Stimulated activated CD8-positive, alpha-beta memory T cell treated with anti-CD3 and anti-CD28 coated beads, Interleukin-2, amount 100 ng/mL, for 1 hour (primary cell): ENCODE measurements at places on chromosomes 5 and 9.

DNA sequence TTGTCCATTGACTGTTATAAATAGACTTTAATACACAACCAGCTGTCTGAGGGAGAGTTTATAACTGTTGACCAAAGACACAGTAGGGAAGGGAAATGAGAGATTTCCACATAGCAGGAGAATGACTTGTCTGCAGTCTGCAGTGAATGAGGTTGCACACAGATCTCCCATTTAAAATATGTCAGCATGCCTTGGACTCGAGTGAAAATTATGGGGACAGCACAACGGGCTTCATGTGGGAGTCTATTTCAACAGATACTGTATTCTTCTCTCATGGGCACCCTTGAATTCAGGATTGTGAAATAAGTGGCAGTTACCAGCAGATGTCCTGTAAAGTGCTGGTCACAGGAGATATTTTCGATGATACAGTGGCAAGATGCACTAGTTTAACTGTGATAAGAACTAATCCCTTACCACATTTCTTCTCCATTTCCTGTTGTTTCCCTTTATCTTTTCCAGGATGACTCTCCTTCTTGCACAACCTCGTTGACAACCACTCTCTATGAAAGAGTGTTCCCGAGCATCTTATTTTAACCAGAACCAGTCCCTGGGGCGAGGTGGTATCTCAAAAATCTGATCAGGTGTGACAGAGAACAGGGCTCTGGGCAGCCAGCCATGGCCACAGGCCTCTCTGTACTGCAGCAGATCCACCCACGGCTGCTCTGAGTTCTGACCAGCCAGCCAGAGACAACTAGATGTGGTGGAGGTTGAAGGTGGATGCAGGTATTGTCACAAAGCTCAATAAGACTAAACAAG lies 51.5 kb upstream of the MAP3K1 start:
- no peak for DNase-seq

DNA sequence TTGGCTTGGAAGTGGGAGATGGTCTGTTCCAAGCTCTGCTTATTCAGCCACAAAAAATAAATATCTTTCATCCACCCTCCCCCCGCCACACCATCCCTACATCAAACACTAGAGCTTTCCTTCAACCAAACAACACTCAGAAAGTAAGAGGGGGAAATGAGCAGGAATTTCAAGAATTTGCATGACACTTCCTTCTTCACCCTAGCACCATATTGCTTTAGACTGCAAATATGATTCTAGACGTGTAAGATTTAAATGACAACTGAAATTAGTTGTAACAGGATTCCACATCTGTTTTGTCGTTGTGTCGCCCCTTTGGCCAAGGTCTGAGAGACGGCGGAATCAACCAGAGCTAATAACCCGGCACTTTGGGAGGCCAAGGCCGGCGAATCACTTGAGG lies 88.5 kb downstream of the NDFIP1 start:
- no peak for DNase-seq

GRCh38 chr9:27108981-27109541 lies at the start of gene TEK:
TEK (plus strand) TSS chr9:27109225; CDS start chr9:27109591, 366 bp downstream.
- DNase-seq: no peak

GRCh38 chr5:107337281-107337680 lies 333.5 kb downstream of the EFNA5 start:
- DNase-seq: no peak

- DNase-seq: no peak
Measured at GRCh38 chr9:105258225-105258737, 13.8 kb downstream of the SLC44A1 start.

GRCh38 chr5:174210596-174211276 lies 165.2 kb downstream of the NSG2 start:
- DNase-seq: no peak

DNA sequence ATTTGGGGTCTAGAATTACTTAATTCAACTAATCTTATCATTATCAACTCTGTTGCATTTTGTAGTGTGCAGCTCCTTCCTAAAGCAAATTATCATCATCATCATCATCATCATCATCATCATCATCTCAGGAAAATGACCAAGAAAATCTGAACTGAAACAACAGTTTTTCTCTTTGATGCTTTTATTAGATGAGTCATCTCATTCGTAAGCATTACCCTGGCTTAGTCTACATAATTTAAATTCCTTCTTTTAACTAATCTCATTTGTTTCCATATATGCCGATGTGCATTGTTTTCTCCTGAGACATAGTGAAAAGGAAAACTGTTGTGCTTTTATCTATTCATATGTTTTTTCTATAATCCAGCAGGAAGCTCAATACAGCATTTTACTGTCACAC lies 173.0 kb upstream of the PDE4D start:
- DNase-seq: no peak

DNA sequence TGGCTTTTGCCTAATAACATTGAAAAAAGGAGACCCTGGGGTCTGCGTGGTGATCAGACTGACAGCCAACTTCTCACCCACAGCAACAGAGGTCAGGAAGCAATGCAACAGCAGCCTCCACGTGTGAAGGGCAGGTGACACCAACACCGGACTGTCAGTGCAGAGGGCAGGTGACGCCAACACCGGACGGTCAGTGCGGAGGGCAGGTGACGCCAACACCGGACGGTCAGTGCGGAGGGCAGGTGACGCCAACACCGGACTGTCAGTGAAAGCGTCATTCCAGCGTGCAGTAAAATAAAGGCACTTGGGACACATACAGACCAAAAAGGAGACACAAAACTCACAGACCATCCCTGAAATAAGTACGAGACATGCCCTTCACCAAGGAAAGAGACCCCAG lies 37.2 kb upstream of the CEP72 start:
- DNase-seq: no peak

GRCh38 chr9:38141746-38142591 lies 72.9 kb upstream of the SHB start:
- no peak for DNase-seq

DNA sequence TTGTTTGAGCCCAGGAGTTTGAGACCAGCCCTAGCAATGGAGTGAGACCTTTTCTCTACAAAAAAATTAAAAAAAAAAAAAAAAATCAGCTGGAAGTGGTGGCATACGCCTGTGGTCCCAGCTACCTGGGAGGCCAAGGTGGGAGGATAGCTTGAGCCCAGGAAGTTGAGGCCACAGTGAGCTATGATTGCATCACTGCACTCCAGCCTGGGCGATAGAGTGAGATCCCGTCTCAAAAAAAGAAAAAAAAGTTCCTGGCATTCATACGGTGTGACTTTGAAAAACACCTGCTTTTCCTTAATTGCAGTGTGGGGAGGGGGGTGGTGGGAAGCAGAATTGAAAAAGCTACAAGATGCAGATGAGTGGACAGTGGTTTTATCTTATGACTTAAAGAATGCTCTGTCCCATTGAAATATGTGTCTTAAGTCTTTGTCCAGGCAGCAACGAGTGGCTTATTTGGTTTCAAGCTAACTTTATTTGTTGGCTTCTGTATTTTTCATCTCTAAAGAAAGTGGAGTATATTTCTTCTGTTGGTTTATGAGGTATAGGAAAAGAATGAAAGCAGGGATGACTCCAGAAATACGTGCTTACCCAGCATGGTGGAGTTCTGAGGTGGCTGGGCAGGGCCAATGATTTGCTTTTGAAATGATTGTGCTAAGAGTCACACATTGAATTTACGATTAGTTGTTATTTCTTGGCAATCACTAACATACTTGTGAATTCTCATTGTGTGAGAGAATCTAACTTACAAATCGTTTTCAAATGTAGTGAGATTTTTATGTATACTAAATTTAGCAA lies 27.8 kb downstream of the ROPN1L start:
- no peak for DNase-seq

- no peak for DNase-seq
Measured at GRCh38 chr5:10635257-10635866, 71.5 kb downstream of the ANKRD33B start.

- DNase-seq: no peak
Measured at GRCh38 chr5:32308946-32309345, 3.8 kb downstream of the MTMR12 start.

DNA sequence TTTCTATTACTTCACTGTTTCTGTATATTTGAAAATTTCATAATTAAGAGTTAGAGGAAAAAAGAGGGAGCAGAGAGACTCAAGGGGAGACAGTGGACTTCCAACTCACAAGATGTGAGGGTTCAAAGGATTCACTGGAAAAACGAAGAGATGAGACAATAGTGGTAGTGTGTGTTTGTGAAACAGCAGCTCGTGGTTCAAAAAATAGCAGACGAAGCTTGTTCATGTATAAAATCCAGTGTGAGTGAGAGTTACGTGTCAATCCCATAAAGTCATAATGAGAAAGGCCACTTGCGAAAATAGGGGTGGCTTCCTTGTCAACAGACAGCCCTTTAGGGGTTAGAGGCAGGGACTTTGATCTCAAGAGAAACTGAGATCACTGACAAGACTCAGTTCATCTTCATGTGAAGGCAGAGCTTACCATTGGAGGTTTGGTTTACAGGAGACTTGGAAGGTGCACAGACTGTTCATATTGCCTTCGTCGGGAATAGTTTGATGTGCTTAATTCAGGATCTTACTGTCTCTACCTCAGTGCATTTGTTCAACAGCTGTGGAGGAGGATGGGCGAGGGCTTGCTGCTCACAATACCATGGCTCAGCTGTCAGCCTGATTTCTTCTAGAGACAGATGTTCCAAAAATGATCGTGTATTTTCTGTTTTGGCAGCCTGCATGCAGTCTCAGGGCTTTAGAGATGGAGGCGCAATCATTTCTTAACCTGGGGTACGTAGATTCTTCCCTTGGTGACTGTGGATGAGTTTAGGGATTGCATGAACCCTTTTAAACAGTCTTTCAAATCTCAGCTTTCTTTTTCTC lies 105.7 kb upstream of the KLF9 start:
- no peak for DNase-seq

DNA sequence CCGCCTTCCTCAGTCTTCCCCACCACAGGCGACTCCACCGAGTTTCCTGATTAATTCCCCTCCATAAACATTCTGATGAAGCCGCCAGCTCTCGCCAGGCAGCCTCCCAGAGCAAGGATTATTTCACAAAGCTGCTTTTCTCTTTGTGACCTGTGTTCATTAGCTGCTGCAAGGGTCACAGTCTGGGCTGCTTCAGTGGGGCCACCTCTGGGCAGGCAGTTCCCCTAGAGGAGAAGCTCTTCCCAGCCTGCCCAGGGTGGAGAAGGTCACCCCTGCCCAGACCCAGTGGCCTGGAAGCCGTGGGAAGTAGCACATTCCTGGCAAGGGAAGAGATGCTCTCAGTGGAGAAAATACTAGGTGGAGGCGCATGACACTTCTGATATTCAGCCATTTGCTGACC lies 58.4 kb upstream of the RAPGEF1 start:
- no peak for DNase-seq

- no peak for DNase-seq
Measured at GRCh38 chr9:38342096-38342495, 50.4 kb upstream of the ALDH1B1 start.

DNA sequence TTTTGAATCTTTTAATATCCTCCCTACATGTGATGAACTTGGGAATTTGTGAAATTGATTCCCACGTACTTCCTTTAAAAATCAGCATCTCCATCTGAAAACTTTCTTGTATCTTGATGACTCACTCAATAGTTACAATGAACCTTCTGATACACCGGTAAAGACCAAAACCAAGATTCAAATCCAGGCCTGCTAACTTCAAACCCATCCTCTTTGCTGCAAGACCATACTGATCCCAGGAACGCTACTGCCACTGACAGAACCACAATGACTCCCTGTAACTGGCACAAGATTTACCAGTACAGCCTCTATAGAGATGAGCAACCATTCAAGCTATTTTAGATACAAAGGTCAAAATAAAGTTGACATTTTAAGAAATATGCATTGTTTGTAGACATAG lies 332.9 kb downstream of the DNAH5 start:
- no peak for DNase-seq

DNA sequence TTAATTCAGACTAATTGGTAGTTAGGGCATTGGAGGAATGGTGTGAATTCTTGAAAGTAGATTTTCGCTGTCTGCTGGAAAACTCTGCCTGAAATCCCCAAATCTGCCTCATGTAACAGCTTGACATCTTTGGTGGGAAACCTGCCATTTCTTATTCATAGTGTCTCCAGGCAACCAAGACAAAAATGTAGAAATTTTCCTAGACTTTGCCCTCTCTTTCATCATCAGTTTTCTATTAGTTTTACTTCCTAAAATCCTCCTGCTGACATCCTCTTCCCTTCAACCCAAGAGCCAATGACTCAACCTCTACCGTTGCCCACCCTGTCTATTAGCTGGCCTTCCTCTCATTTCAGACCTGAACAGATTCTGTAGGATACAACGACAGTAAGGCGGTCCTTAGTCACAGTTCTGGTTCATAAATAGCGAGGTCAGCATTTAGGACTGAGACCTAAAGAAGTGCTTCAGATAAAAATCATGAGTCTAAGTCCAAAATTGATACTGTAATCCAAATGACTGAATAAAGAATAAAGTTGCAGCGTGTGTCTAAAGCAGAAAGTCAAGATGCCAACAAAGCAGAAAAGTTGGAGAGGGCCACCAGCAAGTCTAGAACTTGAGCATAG lies 133.9 kb downstream of the MUSK start:
- no peak for DNase-seq

DNA sequence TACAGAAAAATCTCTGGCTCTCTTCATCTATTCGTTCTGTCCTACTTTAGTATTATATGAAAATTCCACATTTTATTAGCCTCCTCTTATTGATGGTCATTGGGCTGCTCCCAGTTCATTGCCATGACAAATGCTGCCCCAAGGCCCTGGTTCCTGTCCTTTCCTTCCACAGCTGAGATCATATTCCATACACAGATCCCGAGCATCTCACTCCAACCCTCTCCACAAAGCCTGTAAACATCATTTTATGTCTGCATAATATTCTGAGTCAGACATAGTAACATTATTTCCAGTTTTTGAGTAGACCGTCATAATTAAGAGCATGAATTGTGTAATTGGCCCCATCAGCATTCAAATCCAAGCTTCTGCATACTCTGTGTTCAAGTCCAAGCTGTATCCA lies 86.3 kb downstream of the MVB12B start:
- DNase-seq: no peak

GRCh38 chr5:150590979-150591695 lies 49.3 kb upstream of the SYNPO start:
- DNase-seq: no peak

- DNase-seq: no peak
Measured at GRCh38 chr9:136935651-136936050, 8.9 kb downstream of the FBXW5 start.
